ENCODE measurements at places on chromosomes 7 and 10.

DNA sequence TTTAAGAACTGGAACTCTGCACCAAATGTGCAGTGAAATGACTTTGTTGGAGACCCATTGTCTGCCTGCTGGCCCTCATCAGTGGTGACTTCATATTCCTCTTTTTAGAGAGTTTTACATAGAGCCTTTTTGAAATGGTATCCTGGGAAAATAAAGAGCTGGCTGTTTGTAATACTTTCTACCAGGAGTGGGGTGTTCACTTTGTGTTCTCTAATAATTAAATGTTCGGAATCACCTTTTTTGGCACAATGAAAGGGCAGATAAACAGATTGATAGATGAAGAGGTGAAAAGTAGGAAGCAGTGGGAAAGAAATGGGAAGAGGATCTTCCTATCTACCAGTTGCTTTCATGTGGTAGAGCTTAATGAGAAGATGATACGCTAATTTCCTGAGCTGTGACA lies 55.5 kb downstream of the PRPF18 start:
- no peak for DNase-seq

DNA sequence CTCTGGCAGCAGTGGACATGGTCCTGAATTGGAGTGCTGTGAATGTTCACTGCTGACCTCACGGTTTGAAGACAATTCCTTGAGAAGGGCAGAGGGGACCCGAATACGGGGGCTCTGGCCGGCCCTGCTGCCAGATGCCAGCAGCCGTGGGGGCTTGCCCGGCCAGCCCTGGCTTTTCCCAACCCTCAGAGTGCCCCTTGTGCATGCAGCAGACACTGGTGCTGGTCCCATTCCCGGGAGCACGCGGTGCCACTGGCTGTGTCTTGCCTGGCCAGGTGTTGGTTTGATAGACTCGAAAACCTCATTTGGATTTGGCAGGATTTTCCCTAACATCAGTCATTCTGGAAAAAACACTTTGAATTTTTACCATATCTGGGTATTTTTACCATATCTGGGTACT lies 49.1 kb downstream of the LHPP start:
- DNase-seq, result no peak

GRCh38 chr7:100801833-100802568 lies 25.3 kb downstream of the EPHB4 start:
- no peak for DNase-seq

- DNase-seq, result no peak
Observed at GRCh38 chr10:37754538-37755323, 102.7 kb downstream of the ZNF248 start.

GRCh38 chr7:155832581-155832981 lies 20.3 kb upstream of the SHH start:
- no peak for DNase-seq

GRCh38 chr7:80653244-80653643 lies 14.8 kb downstream of the CD36 start:
- DNase-seq, result no peak

DNA sequence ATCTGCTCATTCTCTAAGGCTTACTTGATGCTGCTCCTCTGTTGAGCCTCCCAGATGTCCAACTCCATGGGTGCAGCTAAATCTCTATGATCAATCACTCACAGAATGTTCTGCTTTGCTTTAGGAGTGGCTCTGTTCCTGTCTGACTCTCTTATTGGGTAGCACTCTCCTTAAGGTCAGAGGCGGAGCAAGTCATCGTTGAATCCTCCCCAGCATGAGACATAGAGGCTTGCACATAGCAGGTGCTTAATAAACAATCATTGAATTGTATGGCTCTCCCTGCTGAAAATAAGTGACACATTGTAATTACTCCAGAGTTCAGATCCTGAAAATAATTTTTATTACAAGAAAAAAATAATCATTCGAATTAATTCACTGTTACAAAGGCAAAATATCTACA lies 69.7 kb downstream of the NPS start:
- no peak for DNase-seq

GRCh38 chr7:20320322-20320721 lies 10.4 kb upstream of the ITGB8 start:
- no peak for DNase-seq

GRCh38 chr7:128687131-128687530 lies 15.0 kb downstream of the GARIN1A start:
- DNase-seq, result no peak

- DNase-seq, result no peak
Observed at GRCh38 chr7:46948716-46949115, 633.2 kb downstream of the TNS3 start.

GRCh38 chr7:12865593-12865992 lies 178.2 kb downstream of the ARL4A start:
- DNase-seq, result no peak

DNA sequence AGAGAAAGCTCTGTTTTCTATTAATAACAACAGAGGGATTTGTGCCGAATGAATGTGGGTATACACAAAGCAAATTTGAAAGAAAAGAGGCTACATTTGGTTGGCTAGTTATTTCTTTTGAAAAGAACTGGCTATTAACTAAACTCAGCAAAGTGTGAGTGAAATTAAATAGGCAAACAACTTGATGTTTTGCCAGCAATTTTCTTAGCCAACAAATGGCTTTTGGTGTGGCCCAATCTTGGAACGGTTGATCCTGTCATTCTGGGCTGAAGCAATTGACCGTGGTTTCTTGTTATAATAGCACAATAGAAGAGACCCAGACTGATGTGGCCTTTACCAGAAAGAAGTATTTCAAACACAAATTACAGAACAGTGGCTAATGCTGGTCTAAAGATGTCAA lies 898.6 kb downstream of the KCNMA1 start:
- DNase-seq, result no peak

- no peak for DNase-seq
Observed at GRCh38 chr7:29332875-29333855, 138.6 kb downstream of the CHN2 start.
